T-helper 2 cell (primary cell): ENCODE measurements at places on chromosomes 2 and 18.

DNA sequence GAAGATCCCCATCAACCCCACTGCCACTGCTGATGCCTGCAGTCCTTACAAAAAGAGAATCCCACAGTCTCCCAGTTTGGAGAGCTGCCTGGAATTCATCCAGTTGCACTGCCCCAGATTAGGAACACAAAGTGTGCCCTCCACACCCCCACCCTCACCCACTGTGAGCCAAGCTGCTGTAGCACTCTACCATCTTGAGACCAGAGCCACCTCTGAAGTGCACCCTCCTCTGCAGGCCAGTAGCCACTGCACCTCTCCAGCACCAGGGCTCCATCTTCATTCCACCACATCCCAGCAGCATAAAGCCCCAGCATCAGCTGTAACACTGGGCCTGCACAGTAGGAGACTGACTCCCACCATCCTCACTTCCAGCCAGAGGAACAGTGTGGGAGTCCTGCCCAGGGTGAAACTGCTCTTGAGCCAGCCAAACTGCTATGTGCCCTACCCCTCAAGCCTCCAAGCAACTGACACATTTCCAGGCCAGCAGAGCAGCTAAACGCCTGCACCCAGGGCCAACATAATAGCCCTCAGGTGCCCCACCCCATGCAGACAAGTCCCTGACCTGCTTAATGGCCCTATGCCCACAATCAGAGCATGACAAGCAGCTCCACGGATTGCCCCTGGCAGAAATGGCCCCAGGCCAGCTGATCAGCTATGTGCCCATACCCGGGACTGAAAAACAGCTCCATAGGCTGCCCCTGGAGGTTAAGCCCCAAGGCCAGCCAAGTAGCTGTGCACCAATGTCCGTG, 206.0 kb downstream of the ATAD2B start:
- no peak for DNase-seq

- DNase-seq = no peak
Measured at GRCh38 chr18:67590571-67591141, 74.1 kb upstream of the DSEL start.

- DNase-seq = no peak
Measured at GRCh38 chr2:63131196-63131595, 80.6 kb downstream of the OTX1 start.

DNA sequence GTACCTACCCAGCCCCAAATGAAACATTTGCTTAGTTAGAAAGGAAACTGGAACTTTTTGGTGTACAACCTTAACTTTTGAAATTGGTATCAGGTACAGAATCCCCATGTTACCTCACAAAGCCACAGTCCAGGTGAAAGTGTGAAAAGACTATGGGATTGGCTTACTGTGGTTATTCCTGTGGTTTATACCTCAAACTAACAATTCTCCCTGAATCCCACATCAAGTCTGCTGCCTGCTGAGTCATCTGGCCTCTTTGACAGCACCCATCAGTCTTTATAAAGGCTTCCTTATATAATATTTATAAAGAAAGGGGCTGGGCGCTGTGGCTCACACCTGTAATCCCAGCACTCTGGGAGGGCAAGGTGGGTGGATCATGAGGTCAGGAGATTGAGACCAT, 164.6 kb downstream of the TMEM247 start:
- no peak for DNase-seq

DNA sequence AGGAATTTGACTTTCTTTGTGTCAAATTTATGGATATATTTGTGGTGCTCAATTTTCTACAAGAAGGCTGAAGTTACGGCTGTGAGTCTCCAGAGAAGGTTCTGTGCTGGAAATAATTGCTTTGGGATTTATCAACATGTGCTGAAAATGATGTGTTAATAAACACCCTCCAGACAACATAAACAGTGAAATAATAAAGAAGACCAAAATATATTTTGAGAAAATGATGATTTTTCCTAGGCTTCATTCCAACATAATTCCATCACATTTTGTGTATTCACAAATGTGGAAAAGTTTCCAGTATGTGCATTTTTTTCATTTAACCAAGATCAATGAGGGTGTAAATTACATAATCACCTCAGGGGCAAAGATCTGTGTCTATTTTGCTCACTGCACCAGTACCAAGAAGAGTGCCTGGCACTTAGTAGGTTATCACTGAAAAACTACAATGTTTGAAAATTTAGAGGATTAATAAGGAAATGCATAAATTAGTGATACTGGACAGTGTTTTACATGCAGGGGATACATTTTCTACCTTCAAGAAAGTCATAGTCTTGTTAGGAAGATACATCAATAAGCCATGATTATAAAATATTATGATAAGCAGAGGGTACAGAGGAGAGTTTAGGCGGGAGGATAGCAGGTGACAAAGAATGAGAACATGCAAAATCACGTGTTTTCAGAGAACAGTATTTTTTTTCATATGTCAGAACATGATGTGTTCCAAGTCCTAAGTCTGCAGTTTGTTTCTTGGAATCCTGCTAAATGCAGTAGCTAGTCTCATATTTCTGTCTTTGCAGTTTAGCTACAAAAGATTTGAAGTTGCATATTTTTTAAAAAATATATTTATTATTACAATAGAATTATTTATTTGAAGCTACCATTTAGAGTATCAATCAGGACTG, 127.6 kb upstream of the DLGAP1 start:
- DNase-seq = no peak

DNA sequence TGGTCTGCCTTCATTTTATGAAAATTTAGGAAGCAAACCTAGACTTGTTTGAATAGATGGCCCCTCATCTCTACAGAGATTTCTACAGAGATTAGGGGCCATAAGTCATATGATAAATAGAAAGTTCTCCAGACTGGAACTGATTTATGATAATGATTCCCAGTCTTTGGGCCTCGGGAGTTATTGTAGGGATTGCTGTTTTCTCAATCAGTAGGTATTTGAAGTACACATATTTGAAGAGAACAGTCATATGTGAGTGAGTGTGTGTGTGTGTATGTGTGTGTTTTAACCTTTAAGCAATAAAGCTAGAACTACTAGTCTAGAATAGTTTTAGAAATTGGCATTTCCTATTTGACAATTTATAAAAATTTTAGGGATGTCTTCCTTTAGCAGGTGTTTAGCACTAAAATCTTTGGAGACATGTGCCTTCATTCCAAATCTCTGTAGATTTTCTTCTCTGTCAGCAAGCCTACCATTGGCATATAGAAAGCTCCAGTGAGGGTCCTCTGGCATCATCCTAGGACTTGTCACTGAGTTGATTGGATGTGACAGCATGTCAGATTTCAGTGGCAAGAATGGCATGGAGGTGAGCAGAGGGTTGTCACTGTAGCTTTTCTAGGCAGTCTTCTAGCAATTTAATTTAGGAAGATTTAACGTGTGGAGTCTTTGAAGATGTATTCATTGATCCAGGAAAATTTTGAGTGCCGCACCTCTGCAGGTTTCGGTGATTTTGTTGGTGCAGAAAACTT, 71.2 kb downstream of the MYO1B start:
- DNase-seq = no peak

DNA sequence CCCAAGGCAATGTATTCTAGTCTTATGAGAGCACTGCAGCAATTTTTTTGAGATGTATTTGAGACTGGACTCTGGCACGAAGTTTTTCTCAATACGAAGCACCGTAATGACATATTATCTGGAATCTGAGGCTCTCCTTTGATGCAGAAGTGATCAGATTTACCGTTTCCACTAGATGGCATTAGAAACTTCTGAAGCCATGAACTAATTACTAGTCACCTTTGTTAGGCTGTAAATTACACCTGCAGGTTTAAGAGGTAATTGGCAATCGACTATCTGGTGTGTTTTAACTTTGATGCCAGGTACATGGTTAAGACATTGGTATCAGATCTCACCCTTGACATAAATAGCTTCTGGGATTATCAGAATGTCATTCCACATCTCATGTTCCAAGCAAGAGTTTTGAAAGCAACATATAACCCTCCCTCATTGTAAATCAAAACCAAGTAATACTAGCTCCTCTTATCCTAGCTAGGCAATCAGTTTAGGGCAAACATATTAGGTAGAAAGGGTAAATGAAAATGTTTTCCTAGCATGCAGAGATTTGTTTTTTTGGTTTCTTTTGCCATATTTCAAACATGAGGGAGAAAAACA, 254.6 kb upstream of the SPRED2 start:
- DNase-seq = no peak

DNA sequence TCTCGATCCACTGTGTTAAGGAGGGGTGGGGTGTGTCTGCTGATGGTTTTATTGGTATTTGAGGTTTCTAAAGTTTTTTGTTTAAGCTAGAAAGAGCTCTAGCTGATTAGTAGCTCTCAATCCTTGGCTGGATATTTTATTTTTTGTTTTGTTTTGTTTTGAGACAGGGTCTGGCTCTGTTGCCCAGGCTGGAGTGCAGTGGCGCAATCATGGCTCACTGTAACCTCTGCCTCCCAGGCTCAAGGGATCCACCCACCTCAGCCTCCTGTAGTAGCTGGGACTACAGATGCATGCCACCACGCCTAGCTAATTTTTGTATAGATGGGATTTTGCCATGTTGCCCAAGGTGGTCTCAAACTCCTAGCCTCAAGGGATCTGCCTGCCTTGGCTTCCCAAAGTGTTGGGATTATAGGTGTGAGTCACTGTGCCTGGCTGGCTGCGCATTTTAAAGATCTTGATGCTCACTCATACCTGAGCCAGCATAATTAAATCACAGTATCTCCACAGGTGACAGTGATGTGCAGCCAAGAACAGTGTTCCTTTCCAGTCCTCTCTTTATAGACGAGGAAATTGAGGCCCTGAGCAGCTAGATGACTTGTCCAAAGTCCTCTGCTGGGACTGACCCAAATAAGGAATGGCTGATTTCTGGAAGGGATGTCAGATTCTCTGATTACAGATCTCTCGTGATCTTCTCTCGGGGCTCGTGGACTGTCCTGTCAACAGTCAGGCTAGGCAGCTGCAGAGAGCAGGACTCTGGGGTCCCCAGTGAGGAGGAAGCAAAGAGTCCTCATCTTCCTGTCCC, 44.5 kb downstream of the SPTBN1 start:
- DNase-seq = no peak

GRCh38 chr2:26314243-26314642, 31.7 kb upstream of the SELENOI start:
- no peak for DNase-seq

- no peak for DNase-seq
Measured at GRCh38 chr18:7778181-7778580, 211.1 kb downstream of the PTPRM start.

- DNase-seq = no peak
Measured at GRCh38 chr2:112155331-112156151, 17.4 kb downstream of the FBLN7 start.

DNA sequence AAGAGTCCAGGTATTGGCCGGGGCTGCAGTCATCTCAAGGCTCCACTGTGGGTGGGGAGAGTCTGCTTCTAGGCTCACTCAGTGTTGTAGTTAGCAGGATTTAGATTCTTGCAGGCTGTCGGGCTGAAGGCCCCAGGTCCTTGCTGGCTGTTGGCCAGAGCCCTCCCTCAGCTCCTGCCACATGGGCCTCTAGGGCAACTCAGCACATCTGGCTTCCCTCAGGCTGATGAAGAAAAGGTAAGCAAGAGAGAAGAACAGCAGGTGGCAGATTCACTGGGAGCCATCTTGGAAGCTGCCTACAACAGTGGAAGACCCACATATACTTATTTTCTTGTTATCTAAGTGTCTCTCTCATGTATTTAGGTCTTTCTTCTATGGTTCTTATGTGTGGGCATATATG, 4.3 kb downstream of the MRPS9 start:
- DNase-seq = no peak

DNA sequence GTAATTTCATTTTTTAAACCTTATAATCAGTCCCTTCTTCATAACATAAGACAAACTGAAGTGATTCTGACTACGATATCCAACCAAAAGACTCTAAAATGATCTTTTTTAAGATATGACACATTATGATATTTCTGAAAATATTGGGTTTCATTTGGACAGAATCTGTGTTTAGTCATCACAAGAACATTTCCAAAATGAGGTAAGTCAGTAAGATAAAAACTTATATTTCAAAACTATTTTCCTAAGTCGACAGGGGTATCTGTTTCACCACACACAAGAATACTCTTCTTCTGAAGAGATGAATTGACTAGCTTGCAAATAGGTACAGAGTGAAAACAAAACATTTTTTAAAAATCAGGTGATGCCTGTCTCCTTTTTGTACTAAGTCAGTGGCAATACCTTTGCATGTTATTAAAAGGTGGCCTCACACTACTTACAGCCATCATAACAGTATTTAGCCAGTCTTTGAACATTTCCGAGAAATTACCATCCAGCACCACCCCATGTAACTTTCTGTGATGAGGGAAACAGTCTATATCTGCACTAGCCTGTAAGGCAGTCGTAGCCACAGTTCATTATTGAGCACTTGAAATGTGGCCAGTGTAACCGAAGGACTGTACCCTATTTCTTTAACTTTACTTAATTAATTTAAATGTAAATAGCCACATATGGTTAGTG, 13.5 kb downstream of the STK39 start:
- no peak for DNase-seq

DNA sequence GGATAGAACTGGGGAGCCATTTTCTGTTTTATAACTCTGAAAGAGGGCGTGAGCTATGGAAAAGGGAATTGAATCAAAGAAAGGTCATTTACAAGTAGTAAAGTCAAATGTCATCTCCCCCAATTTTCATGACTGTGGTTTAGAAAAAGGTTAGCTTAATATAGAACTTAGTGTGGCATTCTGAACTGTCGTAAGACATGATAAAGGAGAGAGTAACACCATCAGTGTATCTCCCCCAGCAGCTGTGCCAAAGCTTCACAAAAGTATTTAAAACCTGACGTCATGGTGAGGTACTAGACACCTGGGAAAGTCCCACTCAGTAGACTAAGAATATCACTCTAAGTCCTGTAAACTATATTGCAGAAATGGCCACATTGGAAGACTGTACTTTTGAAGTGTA, 5.8 kb upstream of the IKZF2 start:
- DNase-seq = no peak

DNA sequence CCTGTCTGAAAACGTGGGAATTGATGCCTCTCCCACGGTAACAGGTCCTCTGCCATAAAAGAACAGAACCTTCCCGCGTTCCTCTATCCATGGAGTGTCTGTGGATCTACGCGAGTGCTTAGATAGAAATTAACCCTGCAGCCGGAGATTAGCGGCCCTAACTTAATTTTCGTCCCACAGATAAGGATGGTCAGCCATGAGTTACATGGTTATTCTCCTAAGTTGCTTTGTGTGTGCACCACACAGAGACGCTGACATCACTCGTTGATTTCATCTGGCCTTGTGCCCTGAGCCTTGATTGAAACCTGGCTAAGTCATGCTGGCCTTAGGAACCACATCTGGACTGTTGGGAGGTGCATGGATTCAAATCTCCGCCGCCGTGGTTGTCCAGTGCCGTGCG, 132.1 kb downstream of the GBX2 start:
- no peak for DNase-seq

DNA sequence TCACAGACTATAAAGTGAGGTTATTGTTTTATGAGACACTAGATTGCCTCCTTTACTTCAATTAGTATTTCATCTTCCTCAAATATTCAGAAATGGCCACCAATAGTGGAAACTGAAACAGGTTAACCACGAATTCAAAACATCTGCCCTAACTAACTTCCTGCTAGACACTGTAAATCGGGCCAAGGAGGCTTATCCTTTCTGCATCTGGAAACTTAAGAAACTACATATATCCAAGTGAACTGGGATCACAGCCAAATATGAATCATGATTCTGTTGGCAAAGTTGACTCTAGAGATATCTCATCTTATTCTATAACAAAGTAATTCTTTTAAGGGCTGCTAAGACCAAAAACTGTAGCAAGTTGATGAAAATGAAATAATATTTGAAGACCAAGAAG, 136.6 kb upstream of the ZC3H15 start:
- DNase-seq = no peak
